GM12891 (cell line): ENCODE measurements at places on chromosomes 13 and 19.

DNA sequence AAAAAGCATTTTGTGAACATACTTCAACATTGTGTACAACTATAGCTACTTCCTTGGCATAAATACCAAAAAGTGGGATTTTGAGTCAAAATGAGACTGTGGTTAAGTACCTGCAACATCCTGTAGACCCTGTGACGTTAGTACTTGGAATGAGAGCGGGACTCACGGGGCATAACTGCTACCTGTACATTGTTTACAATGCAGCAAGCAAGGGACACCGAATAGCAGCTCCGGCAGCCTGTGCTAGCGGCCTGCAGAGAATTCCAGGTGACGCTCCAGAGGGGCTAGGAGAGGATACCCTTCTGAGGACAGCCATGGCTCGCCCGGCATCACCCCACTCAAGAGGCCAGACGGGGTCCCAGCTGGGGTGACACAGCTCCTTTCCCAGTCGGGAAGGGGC, 824 bp upstream of the ZNF331 start:
- no peak for DNase-seq

DNA sequence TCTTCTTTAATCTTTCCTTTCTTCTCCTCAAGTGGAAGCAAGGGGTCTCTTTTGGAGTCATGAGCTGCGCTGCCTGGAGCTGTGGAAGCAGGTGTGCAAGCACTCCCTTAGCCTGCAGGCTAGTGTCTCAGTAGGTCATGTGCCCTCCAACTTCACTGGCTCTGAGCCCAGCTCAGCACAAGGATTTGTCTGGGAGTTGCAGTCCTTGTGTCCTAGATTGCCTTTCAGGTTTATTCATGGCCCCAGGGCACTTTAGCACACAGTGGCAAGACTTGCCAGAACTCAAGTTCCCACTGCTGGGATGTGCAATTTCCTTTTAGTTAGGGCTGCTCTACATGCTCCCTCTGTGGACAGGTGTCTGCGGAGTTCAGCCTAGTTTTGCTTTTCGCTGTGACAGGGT, 211.7 kb downstream of the LIG4 start:
- no peak for DNase-seq

DNA sequence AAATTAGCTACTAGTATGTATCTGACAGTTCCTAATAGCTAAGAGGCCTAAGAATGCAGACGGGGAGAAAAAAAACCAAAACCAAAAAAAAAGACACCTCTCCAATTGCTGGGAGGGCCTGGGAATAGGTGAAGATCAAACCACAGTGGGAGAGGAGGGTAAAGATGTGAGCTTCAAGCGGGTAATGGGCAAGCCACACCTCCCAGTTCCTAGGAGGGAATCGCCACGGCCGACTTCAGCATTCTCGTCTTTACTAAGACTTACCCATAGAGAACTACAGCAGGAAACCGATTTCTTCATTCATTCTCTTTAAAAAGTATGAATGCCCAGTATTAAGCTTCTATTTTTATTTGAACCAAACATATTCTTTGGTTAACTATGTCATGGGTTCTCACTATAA, 5.6 kb upstream of the EEF1AKMT1 start:
- no peak for DNase-seq

DNA sequence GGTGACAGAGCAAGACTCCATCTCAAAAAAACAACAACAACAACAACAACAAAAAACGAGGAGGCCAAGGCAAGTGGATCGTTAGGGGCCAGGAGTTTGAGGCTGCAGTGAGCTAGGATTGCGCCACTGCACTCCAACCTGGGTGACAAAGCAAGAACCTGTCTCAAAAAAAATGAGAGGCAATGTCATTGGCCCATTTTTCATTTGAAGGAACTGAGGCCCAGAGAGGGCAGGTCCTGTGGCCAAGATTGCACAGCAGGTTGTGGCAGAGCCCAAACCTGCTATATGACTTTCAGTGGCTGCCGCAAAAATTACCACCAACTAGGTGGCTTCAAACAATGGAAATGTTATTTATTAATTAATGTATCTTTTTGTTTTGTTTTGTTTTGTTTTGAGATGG, 5.5 kb downstream of the PIK3R2 start:
- no peak for DNase-seq

DNA sequence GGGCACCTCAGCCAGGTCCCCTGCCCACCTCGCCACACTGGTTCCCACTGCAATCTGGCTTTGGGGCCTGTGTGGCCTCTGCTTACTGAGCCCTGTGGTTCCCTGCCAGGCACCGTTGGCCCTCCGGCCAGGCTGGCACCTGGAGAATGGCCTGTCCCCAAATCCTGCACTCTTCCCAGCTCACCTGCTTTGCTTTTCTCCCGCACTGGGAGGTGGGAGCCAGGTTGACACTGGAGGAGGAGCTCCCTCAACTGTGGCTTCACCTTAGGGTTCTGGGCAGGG, 97.0 kb downstream of the SCGB2B2 start:
- no peak for DNase-seq

DNA sequence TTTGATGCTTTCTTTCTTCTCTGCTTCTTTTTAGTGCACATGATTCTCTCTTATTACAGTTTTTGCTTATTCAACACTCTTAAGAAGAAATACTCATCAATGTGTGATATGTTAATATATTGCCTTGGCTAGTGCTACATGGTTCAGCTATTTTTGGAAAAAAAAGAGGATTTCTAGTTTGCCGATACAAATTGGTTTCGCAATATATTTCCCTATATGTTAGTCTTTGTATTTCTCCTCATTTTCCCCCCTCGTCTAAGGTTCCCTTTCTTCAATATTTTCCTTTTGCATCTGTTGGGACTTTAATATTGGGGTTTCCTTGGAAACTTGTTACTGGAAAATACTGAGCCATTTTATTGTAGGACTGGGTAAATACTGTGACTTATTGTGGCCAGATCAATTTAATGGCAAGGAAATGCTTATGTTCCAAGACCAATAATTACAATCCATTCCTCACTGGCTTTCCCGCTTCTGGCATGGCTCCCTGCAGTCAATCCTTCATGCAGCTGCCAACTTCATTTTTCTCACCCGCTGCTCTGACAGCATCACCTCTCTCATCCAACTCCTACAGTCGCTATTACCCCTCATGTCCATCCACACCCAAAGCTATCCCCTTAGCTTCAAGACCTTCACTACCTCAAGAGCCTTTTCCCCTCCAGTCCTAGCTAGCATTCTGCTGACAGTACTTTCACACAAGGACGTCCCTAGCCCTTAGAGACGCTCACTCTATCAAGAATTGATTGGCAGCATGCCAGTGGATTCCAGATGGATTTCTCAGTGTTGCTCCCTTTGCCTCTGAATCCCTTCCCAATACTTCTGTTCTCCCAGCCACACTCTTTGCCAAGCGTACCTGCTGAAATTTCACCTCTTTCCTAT, 280.1 kb upstream of the TMTC4 start:
- no peak for DNase-seq

DNA sequence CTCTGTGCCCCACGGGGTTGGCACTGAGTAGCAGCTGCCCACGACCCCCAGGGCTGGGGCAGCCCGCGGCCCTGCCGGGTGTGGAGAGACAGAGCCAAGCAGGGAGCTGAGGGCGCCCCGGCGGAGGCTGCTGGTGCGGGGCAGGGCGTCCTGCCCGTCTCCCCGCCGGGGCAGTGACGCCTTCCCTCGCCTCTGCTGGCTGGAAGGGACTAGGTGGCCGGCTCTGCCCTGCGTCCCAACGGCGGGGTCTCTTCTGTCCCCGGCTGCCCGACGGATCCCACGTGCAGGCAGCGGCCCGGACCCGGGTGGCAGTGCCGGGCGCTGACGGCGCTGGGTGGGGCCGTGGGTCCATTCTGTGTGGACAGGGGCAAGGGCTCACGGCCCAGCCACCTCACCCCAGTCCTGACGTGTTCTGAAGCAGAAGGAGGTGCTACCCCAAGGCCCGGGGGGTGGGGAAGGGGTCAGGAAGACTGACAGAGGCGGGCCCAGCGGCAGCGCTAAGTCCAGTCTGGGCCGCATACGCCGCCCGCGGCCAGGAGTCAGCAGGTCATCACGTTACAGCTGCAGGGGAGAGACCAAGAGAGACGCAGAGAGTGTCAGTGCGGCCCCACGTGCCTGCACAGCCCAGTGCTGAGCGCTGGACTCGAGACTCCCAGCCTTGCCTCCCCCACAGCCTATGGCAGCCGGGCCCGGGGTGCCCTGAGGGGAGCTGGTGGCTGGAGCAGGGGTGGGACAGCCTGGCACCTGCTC, 15.1 kb upstream of the PLPP2 start:
- DNase-seq: no peak

GRCh38 chr13:43285933-43286597, 262.7 kb downstream of the DNAJC15 start:
- DNase-seq: no peak

GRCh38 chr19:2491130-2491801, 15.3 kb downstream of the GADD45B start:
- no peak for DNase-seq

- no peak for DNase-seq
Observed at GRCh38 chr19:8577247-8577646, at the start of gene MYO1F. TSS of gene MYO1F (minus strand) at chr19:8577442. CDS start at chr19:8577309, 133 bp downstream.

GRCh38 chr19:49151267-49152118, 3.7 kb downstream of the HRC start:
- no peak for DNase-seq

GRCh38 chr13:97889803-97890202, 63.7 kb upstream of the IPO5 start:
- no peak for DNase-seq

GRCh38 chr13:48950501-48950875, 25.2 kb upstream of the FNDC3A start:
- no peak for DNase-seq
